NCI-H187 treated with DMSO at 0.1 percent for 48 hours (cell line): ENCODE measurements at places on chromosomes 1 and 21.

- no peak for DNase-seq
These were observed 9.8 kb downstream of the ACOT11 start for GRCh38 chr1:54557671-54558355.

GRCh38 chr1:119827010-119827409 lies 15.8 kb upstream of the REG4 start:
- DNase-seq = no peak

DNA sequence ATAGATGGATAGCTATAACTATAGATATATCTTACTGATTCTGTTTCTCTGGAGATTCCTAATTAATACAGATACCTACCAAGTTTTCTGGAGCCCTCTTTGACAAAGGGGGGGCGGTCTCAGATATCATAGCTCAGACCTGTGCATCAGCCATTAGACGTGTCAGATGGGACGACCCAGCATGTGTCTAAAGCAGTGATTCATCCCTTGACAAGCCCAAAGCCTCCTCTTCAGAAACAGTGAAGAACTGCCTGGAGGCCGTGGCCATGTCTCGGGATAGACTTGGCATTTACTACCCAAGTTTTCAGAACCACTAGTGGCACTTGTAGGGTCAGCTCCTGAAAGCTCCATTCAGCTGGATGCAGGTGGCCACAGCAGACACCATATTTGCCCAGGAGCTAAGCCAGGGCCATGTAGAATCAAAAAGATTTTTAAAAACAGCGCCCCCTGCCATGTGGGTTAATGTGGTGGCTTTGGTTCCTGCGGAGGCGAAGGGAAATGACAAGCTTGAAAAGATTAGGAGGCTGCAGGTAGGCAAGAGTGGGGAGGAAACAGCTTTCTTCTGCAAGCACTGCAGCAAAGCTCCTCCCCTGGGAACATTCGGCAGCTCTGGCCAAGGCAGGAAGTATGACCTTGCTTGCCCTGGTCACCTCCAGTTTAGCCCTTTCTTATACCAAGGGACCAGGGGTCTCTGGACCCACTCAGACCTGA lies 82.2 kb downstream of the FBXO2 start:
- no peak for DNase-seq

GRCh38 chr1:157073944-157074685 lies 25.5 kb downstream of the ETV3L start:
- no peak for DNase-seq

- no peak for DNase-seq
These were observed 19.8 kb downstream of the SLC37A1 start for GRCh38 chr21:42533306-42533962.

DNA sequence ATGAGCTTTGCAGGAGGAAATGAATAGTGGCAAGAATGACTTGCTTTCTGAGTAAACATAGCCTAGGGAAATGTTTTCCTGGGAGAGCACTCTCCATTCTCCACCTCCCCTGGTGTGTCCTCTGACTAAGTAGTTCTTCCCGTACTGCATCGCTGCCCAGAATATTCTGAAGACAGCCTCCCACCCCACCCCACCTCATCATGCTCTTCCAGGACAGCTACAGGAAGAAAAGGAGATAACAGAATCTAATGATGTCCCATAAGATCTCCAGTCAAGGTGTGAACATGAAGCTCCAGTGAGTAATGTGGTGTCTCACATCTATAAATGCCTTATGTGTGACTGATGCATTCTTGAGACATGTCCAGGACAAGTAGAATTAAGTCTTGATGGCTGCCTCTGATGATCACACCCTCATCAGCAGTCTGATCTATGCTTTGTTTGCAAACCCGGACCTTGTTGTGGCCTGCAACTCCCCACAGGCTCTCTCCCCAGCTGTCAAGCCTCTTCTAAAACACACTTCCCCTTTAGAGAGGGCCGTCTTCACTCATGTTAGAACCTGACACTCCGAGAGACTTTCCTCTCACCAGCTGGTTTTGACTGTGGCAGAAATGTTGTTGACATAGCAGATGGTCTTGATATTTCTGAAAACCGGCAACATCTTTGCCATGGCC lies 183.0 kb downstream of the CYYR1 start:
- DNase-seq = no peak

DNA sequence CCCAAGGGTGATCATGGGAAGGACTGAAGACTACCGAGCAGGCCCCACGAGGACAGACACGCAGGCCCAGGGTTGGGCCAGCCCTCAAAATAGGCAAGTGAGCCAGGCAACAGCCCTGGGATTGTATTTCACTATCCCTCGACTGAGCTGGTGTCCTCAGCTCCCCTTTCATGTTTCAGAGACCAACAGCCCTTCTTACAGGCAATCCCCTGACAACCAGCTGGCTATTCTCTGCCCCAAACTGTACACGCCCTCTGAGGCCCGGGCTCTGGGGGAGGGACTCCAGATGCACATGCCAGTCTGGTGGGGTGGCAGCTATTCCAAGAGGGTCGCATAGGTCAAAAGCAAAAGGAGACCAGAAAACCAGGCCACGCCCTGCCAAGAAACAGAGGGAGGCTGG lies 243.0 kb downstream of the TOMM20 start:
- no peak for DNase-seq

GRCh38 chr1:31733389-31734219 lies 29.8 kb upstream of the COL16A1 start:
- no peak for DNase-seq

DNA sequence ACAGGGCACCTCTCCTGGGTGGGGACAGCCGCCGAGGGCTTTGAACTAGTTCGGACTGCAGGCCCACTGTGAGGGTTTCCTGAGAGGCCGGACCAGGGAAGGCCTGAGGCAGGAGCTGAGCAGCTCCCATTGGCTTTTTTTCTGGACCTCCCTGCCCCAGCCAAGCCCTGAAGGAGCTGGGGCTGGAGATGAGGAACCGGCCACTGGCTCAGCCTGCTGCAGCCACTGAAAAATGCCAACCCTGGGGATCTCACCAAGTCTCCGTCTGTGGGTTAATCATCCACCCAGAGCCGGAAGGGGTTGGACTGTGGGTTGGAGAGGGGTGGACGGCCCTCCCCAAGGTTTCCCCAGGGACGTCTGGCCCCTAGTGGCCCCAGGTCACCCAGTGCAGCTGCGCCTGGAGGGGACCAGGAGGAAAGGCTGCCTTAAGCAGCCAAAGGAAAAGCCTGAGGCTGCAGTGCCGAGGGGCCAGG lies 2.5 kb downstream of the VWA1 start:
- DNase-seq = no peak

DNA sequence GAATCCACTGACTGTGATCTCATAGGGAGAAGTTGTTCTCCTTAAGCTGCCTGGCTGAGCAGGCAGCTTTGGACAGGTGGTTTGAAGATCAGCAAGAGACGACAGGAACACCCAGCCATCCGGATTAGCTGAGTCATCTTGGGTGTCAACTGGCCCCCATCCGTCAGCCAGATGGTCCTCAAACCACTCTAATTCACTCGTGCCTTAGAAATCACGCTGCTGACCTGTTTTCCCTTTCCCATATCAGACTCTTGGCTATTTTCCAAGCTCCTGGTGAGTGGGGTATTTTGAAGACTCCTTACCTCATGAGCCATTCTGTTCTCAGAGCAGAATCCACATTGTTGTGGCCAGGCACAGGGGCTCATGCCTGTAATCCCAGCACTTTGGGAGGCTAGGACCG lies 149.1 kb upstream of the L1TD1 start:
- no peak for DNase-seq

DNA sequence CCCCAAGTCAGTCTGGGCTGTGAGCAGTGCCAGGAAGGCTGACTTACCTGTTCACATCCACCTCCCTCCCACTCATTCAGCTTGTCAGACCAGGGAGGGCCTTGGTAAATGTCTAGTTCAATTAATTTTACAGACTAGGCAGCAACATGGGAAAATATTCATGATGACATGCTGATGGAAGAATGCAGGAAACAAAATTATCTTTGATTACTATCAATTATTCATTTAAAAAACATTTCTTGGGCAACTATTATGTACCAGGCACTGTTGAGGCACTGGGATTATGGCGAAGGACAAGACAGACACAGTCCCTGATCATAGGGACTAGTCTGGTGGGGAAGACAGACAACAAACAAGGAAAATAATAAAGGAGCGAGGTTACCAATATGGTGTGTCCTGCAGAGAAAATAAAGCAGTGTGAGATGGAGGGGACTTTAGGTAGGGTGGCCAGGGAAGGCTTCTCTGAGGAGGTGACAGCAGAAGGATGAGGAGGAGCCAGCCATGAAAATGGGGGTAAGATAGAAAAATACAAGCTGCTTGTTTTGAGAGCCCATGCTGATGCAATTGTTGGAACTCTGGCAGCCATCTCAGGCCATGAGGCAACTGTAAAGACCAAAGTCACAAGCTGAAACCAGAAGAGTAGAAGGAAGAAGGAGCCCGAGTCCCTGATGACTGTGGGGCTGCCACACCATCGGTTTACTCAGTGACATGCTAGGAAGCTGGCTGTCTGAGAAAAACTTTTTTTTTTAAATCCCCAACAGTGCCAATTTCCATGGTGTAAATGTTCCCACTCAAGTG lies 14.0 kb downstream of the TRIM62 start:
- no peak for DNase-seq
